Activated CD4-positive, alpha-beta T cell treated with anti-CD3 and anti-CD28 coated beads, Interleukin-2, amount 10 ng/mL, durations not matched to agents 24 days and 14 days (primary cell): ENCODE measurements at places on chromosomes 2 and 18. TPM values are rescaled to one million over a fixed set of nuclear protein-coding genes. Genes with fewer than 3 reads are reported as not detected.
A peak's percentile ranks its signal among the peaks of the same experiment; 100 is the strongest.

Gene EMX1
- 0.09 TPM in 1 of 2 replicates, not detected in the other for total RNA-seq

DNA sequence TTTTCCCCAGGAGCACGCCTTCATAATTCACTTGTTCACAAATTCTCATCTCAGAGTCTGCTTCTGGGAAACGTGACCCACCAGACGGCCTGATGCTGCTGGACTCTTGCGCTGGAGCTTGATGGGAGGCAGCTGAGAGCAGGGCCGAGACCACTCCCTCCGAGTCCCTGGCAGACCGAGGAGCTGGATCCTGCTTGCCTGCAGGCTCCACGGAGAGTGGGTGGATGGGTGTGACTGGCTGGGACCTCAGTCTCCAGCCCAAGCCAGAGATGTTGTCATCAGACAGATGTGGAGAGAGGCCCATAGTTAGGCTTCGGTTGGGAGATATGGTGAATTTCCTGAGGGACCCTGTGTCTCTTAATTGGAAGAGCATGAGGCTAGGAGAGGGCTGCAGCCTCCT lies 76.4 kb downstream of the TSN start:
- H3K4me1 ChIP-seq, result no peaks in the 10 kb centered on the region
- no peak for DNase-seq
- no peak overlapping the region for H3K27ac ChIP-seq
- peaks cover 1% of the 10 kb centered on the region for H3K27me3 ChIP-seq
- no peak overlapping the region for H3K4me3 ChIP-seq
- H3K36me3 ChIP-seq, result no peaks in the 10 kb centered on the region

Gene IGFBP5
- total RNA-seq, result not detected in 2 replicates

Gene MROH2A
- not detected in 2 replicates for total RNA-seq

Gene UPP2
- not detected in 2 replicates for total RNA-seq

Gene DSG4
- not detected in 2 replicates for total RNA-seq

DNA sequence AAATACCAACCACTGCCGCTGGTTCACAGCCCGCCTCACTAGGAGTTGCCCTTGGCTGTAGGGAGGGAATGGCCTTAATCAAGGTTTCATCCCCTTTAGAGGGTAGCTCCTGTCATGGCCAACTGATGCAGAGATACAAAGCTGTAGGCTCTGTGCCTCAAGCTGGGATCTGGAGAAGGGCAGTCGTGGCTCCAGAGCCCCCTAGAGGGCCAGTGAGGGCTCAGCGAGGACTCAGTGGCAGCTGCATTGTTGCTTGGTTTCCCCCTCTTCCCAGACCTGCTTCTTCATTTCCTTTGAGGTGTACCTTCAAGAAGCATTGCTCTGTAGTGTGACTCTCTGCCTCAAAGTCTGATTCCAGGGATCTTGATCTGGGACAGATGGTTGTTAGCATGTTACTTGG lies 302.1 kb downstream of the LPIN1 start:
- H3K27me3 ChIP-seq, result peaks cover 10% of the 10 kb centered on the region
- no peak for DNase-seq
- H3K4me1 ChIP-seq, result peaks cover 13% of the 10 kb centered on the region
- no peaks in the 10 kb centered on the region for H3K36me3 ChIP-seq

DNA sequence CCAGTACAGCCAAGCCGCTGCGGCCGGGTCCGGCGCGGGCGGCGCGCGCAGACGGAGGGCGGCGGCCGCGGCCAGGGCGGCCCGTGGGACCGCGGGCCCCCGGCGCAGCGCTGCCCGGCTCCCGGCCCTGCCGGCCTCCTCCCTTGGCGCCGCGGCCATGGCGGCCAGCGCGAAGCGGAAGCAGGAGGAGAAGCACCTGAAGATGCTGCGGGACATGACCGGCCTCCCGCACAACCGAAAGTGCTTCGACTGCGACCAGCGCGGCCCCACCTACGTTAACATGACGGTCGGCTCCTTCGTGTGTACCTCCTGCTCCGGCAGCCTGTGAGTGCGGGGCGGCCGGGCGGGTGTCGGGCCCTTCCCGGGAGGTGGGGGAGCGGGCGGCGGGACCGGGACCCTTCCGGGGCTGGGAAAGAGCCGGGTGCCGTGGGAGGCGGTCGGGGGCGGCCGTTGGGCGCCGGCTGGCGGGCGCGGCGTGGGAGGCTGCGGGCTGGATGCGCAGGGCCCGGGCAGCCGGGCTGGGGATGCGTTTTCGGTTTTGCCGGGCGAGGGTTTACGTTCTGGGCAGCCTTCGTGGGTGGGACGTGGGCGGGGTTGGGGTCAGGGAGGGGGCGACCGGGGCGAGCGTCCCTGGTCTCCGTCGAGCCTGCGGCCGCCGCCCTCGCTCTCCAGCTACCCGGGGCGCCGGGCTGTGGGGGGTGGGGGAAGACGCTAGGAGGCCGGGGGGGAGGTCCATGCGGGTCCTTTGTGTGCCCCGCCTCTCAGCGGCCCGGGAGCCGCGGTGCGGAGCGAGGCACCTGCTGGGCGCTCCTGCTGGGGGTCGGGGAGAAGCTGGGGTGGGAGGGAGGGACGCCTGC lies 537 bp downstream of the AGFG1 start:
- peak overlapping the region; percentile 66 for H3K27ac ChIP-seq
- H3K4me3 ChIP-seq, result peak overlapping the region; percentile 93
- H3K36me3 ChIP-seq, result peaks cover 9% of the 10 kb centered on the region
- peaks cover 37% of the 10 kb centered on the region for H3K4me1 ChIP-seq
- H3K27me3 ChIP-seq, result no peaks in the 10 kb centered on the region

- peak overlapping the region; percentile 83 for H3K4me3 ChIP-seq
- DNase-seq, result peak; percentile 66
- H3K36me3 ChIP-seq, result peaks cover 10% of the 10 kb centered on the region
Measured at GRCh38 chr2:55047677-55048299, 2.5 kb downstream of the RTN4 start.

Gene DES
- not detected in 2 replicates for total RNA-seq

DNA sequence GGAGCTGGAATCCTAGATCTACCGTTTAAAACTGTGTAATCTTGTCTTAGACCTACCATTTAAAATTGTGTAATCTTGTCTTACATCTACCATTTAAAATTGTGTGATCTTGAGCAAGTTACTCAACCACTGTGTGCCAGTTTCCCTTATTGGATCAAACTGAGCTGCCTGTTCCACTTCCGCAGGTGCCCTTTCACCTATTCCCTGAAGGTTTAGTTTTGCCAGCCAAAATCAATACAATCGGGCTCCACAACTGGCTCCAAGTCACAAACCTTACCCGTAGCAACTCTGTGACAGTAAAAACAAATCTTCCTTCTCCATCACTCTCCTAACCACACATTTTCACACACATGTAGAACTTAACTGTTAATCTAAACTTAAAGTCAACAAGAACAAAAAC lies 20.1 kb downstream of the DOCK10 start:
- H3K27me3 ChIP-seq, result no peaks in the 10 kb centered on the region
- H3K27ac ChIP-seq, result no peak overlapping the region
- peaks cover 63% of the 10 kb centered on the region for H3K4me1 ChIP-seq
- no peak for DNase-seq

- no peak for DNase-seq
- H3K27ac ChIP-seq, result no peak overlapping the region
- no peaks in the 10 kb centered on the region for H3K36me3 ChIP-seq
- peaks cover 30% of the 10 kb centered on the region for H3K27me3 ChIP-seq
- H3K4me1 ChIP-seq, result no peaks in the 10 kb centered on the region
Measured at GRCh38 chr2:202113571-202114142, 40.6 kb downstream of the KIAA2012 start.

Gene SNTG2
- 0.14 TPM in 1 of 2 replicates, not detected in the other for total RNA-seq

Gene NEUROD1
- total RNA-seq, result not detected in 2 replicates

Gene ADCYAP1
- total RNA-seq, result not detected in 2 replicates

DNA sequence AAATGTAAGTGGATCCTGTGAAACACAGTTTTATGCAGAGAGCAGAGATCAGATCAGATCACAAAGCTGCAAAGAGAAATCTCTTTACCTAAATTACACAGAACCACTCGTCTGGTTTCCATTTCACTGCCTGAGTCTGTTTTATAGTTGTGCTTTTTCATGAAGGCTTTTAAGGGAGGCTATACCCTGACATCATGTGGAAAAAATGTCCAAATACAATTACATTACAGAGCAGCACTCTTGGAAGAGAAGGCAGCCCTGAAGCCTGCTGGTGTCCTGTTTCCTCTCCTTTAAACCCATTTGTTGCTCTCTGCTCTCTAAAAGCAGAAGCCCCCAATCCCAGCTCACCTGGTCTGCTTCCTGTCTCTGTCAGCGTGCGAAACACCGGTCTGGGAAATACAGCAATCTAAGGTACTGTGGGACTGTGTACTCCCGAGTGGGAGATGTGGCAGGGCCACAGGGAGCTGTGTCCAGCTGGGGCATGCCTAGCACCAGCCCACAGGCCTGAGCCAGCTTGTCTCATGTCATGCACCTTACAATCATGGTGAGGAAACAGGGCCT lies 24.8 kb upstream of the ZFP36L2 start:
- H3K4me1 ChIP-seq, result no peaks in the 10 kb centered on the region
- no peak overlapping the region for H3K27ac ChIP-seq
- DNase-seq, result no peak
- H3K4me3 ChIP-seq, result no peak overlapping the region
- no peaks in the 10 kb centered on the region for H3K27me3 ChIP-seq

Gene CRYBA2
- not detected in 2 replicates for total RNA-seq

DNA sequence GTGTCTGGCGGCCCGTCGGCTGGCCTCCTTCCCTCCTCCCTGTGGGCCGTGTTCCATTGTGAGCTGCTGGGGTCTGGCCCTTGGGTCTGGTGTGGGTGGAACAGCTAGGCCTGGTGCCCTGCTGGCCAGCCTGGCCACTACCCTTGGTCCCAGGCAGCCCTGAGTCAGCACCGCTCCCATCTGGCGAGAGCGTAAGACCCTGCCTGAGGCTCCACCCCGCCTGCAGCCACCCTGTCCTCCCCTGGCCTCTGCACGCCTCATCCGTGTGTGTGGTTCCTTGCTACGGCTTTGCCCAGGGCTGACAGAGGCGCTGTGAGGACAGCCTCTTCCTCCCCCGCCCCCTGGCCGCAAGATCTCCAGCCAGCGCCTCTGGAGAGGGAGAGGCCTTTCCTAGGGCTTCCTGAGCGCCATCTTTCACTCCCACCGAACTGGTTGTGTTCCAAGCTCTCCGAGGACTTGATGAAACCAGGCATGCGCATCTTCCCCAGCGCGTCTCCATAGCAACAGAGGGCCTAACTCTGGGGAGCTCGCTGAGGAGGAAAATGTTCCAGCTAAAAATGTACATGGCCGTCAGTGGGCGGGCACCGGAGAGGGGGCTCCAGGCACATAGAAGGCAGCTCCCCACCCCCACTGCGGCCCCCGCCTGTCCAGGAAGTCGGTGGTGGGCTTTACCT lies 83.0 kb downstream of the STPG4 start:
- peaks cover 22% of the 10 kb centered on the region for H3K4me1 ChIP-seq
- no peaks in the 10 kb centered on the region for H3K27me3 ChIP-seq
- no peak overlapping the region for H3K4me3 ChIP-seq
- peaks cover 25% of the 10 kb centered on the region for H3K36me3 ChIP-seq
- peak overlapping the region; percentile 60 for H3K27ac ChIP-seq
- DNase-seq, result no peak

Gene CD207
- not detected in 2 replicates for total RNA-seq

Gene VIT
- not detected in 2 replicates for total RNA-seq

DNA sequence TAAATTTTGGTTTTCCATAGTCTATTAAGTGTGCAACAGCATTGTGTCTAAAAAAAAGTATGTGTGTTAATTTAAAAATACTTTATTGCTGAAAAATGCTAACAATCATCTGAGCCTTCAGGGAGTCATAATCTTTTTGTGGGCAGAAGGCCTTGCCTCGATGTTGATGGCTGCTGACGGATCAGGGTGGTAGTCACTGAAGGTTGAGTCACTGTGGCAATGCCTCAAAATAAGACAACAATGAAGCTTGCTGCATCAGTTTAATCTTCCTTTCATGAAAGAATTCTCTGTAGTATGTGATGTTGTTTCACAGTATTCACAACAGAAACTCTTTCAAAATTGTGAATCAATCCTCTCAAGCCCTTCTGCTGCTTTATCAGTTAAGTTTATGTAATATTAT lies 31.3 kb downstream of the HDHD2 start:
- H3K36me3 ChIP-seq, result peaks cover 33% of the 10 kb centered on the region
- H3K27me3 ChIP-seq, result no peaks in the 10 kb centered on the region
- DNase-seq, result no peak
- no peak overlapping the region for H3K27ac ChIP-seq
- H3K4me3 ChIP-seq, result no peak overlapping the region

Gene WNT10A
- 0.12 and 0.28 TPM in 2 replicates for total RNA-seq
